IMR-90 (cell line): ENCODE measurements at places on chromosomes 16 and 17. TPM values are rescaled to one million over a fixed set of nuclear protein-coding genes. Genes with fewer than 3 reads are reported as not detected.
A peak's percentile ranks its signal among the peaks of the same experiment; 100 is the strongest.

The OTOA gene
- not detected in 2 replicates for total RNA-seq

The ZP2 gene
- total RNA-seq: not detected in 2 replicates

The KRT34 gene
- total RNA-seq: 3.6 and 3.9 TPM in 2 replicates

The KRT13 gene
- total RNA-seq: 0.18 and 0.28 TPM in 2 replicates

The WSB1 gene
- 112 and 140 TPM in 2 replicates for total RNA-seq

The SLC52A1 gene
- not detected in 2 replicates for total RNA-seq

The APOH gene
- total RNA-seq: not detected in 2 replicates

The ADAP2 gene
- total RNA-seq: 0.90 and 1.1 TPM in 2 replicates

The ABCA10 gene
- total RNA-seq: under 0.01 TPM in 2 replicates

The DNAJC7 gene
- 71.7 and 76.9 TPM in 2 replicates for total RNA-seq

The ZNHIT3 gene
- total RNA-seq: 27.8 and 35.3 TPM in 2 replicates

DNA sequence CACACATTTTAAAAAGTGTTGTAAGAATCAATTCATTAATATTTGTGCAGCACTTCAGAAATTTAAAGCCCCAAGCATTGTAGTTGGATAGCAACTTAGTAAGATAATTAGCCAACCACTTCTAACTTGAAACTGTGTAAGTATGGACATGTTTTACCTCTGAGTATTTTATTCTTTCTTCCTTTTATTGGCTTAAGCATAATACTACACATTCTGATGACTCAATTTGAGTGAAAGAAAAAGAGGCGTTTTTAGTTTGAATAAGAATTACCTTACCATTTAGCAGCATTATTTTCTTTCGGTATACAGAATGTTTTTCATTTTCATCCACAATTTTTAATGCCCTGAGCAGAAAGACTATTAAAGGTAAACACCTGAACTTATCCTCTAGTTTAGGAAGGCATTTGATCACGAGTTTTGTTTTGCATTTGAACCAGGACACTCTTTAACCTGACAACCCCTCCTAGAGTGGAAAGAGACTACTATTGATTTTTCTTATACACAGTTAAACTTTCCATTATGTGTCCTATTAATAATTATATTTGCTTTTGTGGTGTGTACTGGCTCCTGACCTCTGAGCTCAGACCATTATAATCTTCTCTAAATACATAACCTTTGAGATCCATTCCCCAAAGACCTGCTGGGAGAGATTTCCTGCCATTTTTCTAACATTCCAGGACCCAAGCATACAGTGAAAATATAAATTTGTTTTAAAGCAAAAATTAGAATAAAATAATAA, 9.2 kb downstream of the NACA2 start:
- peak; percentile 2 for DNase-seq

- DNase-seq: peak; percentile 100
Observed at GRCh38 chr17:5516060-5516792, 29.9 kb downstream of the MIS12 start.

DNA sequence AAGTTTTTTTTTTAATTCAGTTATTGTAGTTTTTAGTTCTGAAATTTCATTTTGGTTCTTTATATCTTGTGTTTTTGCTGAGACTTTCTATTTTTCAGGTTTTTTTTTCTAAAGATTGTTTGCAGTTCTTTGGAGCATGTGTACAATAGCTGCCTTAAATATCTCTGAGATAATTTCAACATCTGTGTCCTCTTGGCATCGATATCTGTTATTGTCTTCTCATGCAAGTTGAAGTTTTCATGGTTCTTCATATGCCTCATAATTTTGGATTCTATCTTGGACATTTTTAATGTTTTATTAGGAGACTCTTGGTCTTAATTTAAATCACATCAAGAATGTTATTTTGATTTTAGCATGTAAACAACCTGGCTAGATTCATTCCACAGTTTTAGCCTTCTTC, 22.8 kb downstream of the COX11 start:
- DNase-seq: no peak

DNA sequence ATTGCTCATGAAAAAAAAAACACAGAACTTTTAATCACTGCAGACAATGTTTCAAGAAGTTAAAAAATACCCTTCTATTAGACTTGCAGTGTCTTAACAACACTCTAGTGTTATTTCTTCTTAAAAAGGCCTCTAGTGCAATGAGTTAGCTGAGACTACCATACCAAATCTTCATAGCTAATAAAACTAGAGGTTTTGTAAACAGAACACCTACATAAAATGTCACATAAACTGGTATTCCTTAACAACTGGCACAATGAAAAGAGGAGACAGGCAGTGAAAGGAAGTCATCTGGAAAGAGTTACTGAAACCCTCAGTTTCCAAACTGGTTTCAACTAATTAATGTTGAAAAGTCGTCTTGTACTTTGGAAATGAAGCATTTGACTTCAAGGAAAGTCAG, 394.2 kb upstream of the PMFBP1 start:
- DNase-seq: no peak

GRCh38 chr17:75152922-75153779, 1.2 kb downstream of the JPT1 start:
- peak; percentile 28 for DNase-seq

- no peak for DNase-seq
Observed at GRCh38 chr16:65576631-65577030, 454.8 kb upstream of the CDH11 start.

- DNase-seq: no peak
Observed at GRCh38 chr16:31130336-31130891, 5.1 kb downstream of the PRSS8 start.

- no peak for DNase-seq
Observed at GRCh38 chr16:9481747-9482730, 390.6 kb downstream of the HAPSTR1 start.

DNA sequence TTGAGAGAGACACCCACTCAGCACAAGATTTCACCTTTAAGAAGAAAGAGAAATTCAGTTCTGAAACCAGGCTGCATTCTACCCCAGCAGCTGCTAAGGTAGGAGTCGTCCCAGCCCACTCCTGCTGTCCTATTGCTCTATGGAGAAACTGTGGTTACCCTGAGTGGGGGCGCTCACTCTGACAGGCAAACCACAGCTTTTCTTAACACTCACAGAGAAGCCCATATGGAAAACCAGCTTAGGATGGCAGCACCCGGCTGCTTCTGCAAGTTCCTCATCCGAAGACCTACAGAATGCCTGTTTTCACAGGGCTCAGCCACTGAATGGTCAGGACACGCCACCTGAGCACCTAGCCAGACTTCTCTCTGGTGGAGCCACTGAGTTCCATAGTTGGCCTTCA, 7.5 kb downstream of the ATP5PD start:
- DNase-seq: no peak

GRCh38 chr17:65064452-65065019, 8.0 kb upstream of the GNA13 start:
- peak; percentile 88 for DNase-seq

- DNase-seq: no peak
Observed at GRCh38 chr17:76161619-76162266, 20.7 kb upstream of the FOXJ1 start.

DNA sequence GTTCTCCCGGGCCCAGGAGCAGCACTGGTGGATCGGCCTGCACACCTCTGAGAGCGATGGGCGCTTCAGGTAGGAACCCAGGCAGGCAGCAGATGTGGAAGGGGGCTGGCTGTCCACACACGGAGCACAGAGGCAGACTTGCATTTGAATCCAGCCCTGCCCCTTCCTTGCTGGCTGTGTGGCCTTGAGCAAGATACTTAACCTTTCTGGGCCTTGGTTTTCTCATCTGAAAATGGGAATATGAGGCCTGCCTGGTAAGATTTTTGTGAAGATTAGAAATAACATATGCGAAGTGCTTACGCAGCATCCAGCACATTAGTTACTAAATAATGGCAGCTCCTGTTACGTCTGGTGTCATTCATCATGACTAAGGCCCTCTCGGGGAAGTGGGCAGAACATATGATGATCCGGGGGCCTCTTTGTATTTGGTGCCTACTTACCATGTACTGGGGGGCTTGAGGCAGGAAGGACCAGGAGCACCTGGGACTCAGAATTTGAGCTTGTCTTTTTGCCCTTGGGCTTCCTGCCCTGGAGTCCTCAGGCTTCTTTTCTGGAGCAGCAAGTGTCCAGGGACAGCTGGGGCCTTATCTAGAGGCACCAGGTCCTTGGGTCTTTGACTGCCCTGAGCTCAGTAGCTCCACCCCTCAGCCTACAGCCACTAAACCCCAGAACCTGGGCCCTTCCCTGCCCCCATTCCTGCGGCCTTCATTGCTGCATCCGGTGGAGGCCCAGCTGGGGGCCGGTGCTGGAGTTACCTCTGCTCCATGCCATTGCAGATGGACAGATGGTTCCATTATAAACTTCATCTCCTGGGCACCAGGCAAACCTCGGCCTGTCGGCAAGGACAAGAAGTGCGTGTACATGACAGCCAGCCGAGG, 53.8 kb downstream of the MRC2 start:
- no peak for DNase-seq

DNA sequence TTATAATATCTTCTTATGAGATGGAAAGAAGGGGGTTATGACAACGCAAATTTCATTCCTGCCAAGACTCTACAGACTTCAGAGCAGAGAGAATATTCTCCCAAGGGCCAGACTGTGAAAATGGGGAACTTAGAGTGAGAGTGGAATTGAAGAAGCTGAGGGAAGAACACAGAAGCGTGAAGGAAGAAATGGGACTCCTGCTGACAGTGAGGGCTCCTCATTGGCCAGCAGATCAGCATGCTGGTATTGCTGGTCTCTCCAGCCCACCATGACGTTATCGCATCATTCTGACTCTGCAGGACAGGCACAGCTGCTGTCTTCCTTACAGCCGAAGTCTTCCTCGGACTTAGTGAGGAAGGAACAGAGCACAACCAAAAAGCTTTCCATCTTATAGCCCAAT, 24.3 kb downstream of the CCL4 start:
- DNase-seq: no peak

DNA sequence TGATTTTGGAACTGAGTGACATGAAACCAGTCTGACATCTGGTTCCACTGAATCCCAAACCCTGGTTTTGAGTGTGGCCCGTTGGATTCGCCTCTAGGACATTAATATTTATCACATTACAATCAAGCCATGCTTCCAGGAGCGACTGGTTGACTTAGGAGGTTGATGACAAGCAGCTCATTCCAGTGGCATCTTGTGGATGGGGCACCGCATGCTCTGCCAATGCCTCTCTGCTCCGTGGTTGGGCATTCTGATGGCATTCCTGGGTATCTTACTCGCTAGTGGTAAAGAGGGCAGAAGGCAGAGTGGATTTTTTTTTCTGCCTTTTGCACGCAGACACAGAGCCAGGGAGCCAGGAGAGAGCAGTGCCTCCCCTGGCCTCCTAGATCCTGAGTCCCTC, 31.4 kb downstream of the CACNG4 start:
- DNase-seq: no peak

GRCh38 chr16:73306901-73307413, 259.0 kb upstream of the ZFHX3 start:
- no peak for DNase-seq

GRCh38 chr16:67326472-67327309, at the start of the genes KCTD19 and LRRC36:
Gene KCTD19, minus strand, starts transcription at chr16:67326741. Its CDS starts 34 bp downstream, at chr16:67326707.
Gene LRRC36, plus strand, starts transcription at chr16:67326815. Its CDS starts 48 bp downstream, at chr16:67326863.
- no peak for DNase-seq

GRCh38 chr17:32258383-32259140, 7.1 kb upstream of the RHBDL3 start:
- DNase-seq: no peak

GRCh38 chr17:19254651-19255050, 17.5 kb downstream of the EPN2 start:
- DNase-seq: no peak

DNA sequence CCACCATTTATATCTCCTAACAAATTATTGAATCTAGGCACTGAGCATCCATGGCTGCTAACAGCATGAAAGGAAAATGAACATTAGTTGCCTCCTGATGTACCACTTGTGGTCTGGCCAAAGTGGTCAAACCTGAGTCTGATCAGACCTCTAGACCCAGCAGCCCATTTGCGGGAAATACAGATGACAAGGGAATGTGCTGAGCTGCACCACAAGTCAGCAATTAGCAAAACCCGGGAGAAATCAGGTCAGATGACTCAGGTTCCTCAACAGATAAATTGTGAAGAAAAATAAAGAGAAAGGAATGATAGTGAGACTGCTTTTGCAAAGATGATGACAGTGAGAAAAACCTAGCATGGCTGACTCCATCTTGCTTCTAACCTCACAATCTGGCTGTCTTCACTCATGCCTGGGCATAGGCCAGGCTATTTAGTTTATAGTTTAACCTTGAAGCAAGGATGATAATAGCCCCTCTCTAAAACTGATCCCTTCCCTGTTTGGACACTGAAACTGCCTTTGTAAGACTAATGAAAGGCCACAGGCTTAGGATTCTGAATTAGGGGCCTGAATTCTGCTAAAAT, 142.7 kb upstream of the ASIC2 start:
- no peak for DNase-seq

DNA sequence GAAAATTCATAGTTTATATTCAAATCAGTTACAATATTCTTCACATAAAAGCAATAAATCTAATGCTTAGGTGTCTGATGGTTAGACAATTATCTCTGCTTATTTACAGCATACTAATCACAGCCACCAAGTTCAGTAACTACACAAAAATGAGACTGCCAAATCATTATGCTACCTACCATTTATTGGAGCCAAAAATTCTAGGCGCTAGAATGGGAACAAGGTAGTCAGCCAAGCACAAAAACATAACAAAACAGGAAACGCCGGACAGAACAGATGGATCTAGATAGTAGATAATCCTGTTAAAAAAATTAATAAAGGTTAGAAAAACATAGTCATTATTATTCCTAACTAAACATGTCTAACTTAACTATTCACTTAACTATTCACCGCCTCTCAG, 3.6 kb downstream of the ARL6IP1 start:
- DNase-seq: no peak

GRCh38 chr17:57649731-57650484, 95.2 kb downstream of the CCDC182 start:
- DNase-seq: peak; percentile 66

DNA sequence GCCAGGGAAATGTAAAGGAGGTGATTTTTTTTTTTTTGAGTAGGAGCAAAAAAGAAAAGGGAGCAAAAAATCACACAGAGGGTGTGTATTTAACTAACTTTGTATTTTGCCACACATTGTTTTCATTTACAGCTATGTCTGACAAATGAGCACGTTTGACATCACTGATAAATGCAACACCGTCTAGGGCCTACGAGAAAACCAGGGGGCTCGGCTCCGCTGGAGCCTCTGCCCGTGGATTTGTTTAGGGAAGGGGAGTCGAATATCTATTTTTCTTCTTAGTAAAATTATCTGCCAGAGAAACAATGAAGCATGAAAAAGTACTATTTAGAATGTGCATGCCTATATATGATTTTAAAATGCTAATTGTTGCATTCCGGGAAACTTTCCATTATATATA, 6.8 kb downstream of the MAF start:
- DNase-seq: no peak

DNA sequence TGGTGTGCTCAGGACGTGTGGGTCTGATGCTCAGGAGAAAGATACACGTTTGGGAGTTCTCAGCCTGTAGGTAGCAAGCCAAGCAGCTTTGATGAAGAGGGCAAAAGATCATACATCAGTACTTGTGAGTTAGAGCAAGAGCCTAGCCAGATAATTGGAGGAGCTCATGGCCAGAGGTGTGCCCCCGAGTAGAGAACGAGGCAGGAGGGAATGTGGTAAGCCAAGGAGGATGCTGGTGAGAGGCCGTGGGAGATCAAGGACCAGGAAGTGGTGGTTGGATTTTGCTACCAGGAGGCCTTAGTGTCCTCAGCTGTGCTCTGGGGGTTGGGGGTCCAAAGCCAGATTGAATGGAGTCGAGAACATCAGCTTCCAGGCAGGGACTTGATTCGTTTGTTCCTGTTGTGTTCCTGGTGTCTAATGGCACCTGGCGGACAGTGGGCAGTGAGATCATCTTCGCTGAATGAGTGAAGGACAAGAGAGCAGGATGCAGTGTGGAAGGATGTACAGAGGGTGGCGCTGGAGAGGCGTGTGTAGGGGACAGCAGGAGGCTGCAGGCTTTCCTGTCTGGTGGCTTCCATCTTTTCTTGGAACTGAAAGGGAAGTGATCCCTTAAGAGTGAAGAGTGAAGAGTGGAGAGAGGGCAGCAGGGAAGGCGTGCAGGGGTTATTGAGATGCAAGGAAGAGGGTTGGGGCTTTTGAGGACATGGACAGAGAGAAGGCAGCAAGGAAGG, 11.6 kb downstream of the FBXL19 start:
- DNase-seq: peak; percentile 55
